ENCODE measurements at places on chromosomes 2 and 18.

GRCh38 chr2:37895140-37895539, 29.9 kb upstream of the RMDN2 start:
- no peak for DNase-seq

DNA sequence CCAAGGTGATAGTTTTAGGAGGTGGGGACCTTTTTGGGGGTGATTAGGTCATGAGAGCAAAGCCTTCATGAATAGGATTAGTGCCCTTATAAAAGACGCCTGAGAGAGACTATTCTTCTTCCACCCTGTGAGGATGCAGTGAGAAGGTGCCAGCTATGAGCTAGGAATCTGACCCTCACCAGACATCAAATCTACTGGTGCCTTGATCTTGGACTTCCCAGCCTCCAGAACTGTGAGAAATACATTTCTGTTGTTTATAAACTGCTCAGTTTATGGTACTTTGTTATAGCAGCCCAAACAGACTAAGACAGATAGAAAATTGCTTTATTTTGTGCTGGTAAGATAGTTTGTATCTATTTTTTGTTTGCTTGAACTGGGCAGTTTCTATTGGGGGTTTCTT, 40.1 kb downstream of the PHLPP1 start:
- no peak for DNase-seq

- no peak for DNase-seq
These were observed 32.2 kb upstream of the TRIB2 start for GRCh38 chr2:12684471-12684936.

- no peak for DNase-seq
These were observed 29.1 kb downstream of the DYM start for GRCh38 chr18:49431165-49431962.

DNA sequence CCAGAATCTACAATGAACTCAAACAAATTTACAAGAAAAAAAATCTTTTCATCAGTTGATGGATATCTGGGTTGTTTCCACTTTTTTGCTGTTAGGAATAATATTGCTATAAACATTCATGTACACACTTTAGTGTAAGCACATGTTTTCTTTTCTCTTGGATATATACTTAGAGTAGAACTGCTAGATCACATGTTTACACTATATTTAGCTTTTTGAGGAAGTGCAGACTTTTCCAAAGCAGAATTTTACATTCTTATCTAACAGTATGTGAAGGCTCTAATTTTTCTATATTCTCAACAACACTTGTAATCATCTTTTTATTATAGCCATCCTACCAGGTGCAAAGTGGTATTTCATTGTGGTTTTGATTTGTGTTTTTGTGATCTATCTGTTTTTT, 103.6 kb upstream of the RMP24 start:
- no peak for DNase-seq

- no peak for DNase-seq
These were observed 101.0 kb downstream of the GPD2 start for GRCh38 chr2:156537141-156537540.

GRCh38 chr2:29165362-29166241, 50.4 kb downstream of the CLIP4 start:
- DNase-seq: no peak

GRCh38 chr2:26805241-26805676, 19.4 kb downstream of the CENPA start:
- DNase-seq: no peak

All from CD4-positive, alpha-beta T cell treated with Interleukin-21 for 1 hour (primary cell).